ENCODE measurements at places on chromosomes 3 and 15.

GRCh38 chr3:149291178-149291577 is 42.3 kb downstream of the TM4SF18 start:
- DNase-seq, result no peak

DNA sequence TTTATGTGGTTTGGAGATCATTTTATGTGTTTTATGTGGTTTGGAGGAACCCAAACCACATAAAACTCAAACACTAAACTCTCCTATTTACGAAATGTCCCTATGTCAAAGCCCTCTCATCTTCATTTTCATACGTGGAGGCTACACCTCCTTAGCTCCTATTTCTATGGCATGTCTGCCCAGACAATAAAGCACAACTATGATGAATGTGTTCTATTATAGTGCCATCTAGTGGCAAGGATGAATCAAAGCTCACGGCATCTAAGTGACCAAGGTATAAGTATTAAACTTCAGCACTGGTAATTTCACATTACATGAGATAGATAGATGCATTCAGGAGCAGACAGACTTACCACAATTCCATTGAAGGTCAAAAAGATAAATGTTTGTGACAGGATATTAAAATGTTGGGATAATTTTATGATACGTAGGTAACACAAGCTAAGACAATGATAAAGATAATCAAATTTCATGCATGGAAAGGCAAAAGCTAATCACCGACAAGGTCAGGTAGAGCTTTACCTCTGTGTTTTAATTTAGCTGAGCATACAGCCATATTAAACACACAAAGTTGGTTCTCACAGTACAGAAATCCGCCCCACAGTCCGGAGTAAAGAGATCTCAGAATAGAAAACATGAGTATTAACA is 130.6 kb upstream of the FHIT start:
- DNase-seq, result no peak

- no peak for DNase-seq
Observed at GRCh38 chr3:189952272-189952671, 168.4 kb downstream of the P3H2 start.

DNA sequence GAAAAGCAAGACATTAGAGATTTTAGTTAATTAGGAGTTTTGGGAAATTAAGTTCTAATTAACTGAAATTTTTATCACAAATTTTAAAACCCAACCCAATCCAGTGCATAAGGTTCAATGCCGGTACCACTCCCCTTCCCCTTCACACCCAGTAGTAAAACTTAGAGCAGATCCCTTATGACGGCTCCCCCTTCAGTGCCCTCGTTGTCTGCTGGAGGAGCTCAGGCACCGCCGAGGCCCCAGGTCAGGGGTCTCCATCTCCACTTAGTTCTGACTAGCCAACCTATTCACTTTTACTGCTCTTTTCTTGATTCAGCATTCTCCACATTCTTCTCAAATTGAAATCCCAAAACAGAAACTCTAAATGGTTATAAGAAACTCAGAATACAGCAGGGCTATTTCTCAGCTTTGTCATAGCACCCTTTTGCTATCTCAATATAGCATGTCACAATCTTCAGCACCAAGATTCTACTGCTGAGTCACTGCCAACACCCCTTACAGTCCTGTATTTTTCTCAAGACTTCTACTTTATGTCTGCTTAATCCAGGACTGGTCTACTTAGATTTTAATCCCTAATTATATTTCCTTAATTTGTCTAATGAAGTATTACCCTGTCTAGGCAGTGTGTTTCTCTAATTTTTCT is 39.8 kb downstream of the TUBGCP4 start:
- DNase-seq, result no peak

GRCh38 chr3:122665226-122665786 is 15.3 kb upstream of the PARP14 start:
- DNase-seq, result no peak
